Keratinocyte (primary cell): ENCODE measurements at places on chromosomes 7 and 10. TPM values are rescaled to one million over a fixed set of nuclear protein-coding genes. Genes with fewer than 3 reads are reported as not detected.

- H3K4me3 ChIP-seq: no peak overlapping the region
- H3K4me1 ChIP-seq: peaks cover 11% of the 10 kb centered on the region
- no peaks in the 10 kb centered on the region for H3K27me3 ChIP-seq
- no peaks in the 10 kb centered on the region for H3K36me3 ChIP-seq
Observed at GRCh38 chr10:4062072-4062471, 277.1 kb upstream of the KLF6 start.

The LAMB1 gene
- 74.1 to 97.9 TPM (median 79.8 TPM) in 3 replicates for polyA plus RNA-seq

DNA sequence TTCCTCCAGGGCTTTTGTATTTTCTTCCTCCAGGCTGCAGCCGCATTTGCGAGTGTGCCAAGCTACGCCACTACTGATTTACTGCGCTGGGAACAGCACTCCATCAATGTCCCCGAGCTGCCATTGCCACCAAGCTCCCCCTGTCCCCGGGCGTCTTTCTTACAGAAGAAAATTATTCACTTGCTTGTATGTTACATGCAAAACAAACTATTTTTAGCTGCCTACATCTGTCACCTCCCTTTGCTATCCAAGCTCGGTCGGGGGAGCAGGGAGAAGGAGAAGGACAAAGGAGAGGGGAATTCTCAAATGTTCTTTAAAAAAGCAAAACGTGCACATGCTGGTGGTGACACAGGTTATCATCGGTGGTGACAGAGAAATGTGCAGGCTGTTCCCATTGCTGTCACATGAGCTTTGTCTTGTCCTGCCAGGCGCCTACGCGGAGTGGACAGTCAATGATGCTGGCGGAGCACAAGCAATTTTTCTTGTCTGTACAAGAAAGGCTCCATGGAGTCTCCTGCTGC, 93.1 kb downstream of the ADARB2 start:
- no peak overlapping the region for H3K27ac ChIP-seq
- H3K27me3 ChIP-seq: no peaks in the 10 kb centered on the region
- no peaks in the 10 kb centered on the region for H3K4me1 ChIP-seq
- DNase-seq: no peak

DNA sequence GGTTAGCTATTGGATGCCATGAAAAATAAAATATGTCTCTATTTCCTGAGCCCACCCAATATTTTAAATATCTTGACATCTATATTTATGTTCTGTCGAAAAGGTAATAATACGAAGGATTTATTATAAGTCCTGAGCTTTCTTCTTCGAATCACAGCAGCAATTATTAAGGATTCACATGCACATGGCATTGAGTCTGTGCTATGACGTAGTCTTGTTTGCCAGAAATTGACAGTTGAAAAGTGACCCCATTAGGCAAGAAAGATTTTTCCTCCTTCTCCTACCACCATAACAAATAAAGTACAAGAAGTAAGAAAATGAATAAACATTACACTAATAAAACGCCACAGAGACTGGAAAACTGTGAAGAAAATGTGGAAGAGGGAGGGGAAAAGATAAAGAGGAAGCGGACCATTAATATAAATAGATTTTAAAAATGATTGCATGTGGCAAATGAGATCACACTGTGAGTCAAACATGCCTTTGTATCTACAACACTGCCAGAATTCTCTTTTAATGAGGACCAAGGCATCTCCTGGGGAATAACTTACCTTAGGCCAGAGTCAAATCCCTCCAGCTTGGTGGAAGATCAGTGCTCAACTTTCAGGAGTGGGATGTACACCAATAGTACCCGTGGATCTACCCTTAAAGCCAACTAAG, 21.6 kb downstream of the FZD1 start:
- DNase-seq: no peak
- no peak overlapping the region for H3K4me3 ChIP-seq
- no peaks in the 10 kb centered on the region for H3K4me1 ChIP-seq
- no peaks in the 10 kb centered on the region for H3K27me3 ChIP-seq
- H3K36me3 ChIP-seq: no peaks in the 10 kb centered on the region

The NPSR1 gene
- polyA plus RNA-seq: not detected in 3 replicates

DNA sequence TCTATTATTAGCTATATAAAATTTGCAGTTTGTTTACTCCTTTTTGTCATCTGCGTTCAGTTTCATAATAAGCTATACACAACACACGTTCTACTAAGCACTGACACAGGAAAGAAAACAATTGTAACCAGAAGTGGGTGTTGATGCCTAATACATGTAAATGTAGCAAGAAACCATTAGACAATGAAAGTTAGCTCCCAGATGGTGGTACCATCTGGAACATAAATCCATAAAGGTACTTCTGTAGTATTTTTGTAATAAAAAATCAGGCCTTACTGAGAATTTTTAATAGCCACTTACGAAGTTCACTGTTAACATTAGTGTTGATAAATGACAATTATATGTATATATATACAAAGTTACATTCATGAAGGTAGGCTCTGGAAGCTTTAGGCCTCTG, 194.7 kb downstream of the KCND2 start:
- no peaks in the 10 kb centered on the region for H3K4me1 ChIP-seq
- DNase-seq: no peak
- no peak overlapping the region for H3K27ac ChIP-seq
- no peak overlapping the region for H3K4me3 ChIP-seq

The ATOH7 gene
- 0.04 to 0.07 TPM in 2 of 3 replicates, not detected in the other for polyA plus RNA-seq

- H3K27ac ChIP-seq: no peak overlapping the region
- no peaks in the 10 kb centered on the region for H3K36me3 ChIP-seq
- DNase-seq: no peak
- no peaks in the 10 kb centered on the region for H3K4me1 ChIP-seq
- H3K4me3 ChIP-seq: no peak overlapping the region
- no peaks in the 10 kb centered on the region for H3K27me3 ChIP-seq
Observed at GRCh38 chr7:11206177-11206899, 232.7 kb downstream of the PHF14 start.

DNA sequence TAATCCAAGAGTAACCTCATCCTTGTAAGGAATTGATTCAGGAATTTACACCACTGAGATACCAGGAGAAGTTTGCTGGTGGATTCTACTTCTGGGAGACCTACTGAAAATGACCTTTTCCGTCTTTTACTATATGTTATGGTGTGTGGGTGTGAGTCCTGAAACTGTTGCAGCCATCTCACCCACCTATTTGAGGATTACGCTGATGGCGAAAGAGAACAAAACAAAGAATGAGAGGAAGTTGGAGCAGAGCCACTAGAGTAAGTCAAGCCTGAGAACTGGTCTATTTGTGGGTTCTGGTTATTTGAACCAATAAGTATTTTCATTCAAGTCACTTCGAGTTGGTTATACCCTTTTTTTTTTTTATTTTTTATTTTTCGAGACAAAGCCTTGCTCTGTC, 12.7 kb upstream of the ABCC2 start:
- no peak overlapping the region for H3K4me3 ChIP-seq
- no peaks in the 10 kb centered on the region for H3K4me1 ChIP-seq
- H3K27me3 ChIP-seq: no peaks in the 10 kb centered on the region
- no peaks in the 10 kb centered on the region for H3K36me3 ChIP-seq

- no peaks in the 10 kb centered on the region for H3K36me3 ChIP-seq
- H3K27ac ChIP-seq: no peak overlapping the region
- H3K4me3 ChIP-seq: no peak overlapping the region
Observed at GRCh38 chr7:31788445-31788844, 101.4 kb downstream of the PPP1R17 start.

- no peaks in the 10 kb centered on the region for H3K27me3 ChIP-seq
- no peaks in the 10 kb centered on the region for H3K4me1 ChIP-seq
- H3K4me3 ChIP-seq: no peak overlapping the region
Observed at GRCh38 chr10:69172241-69172982, 7.6 kb upstream of the SUPV3L1 start.

The OGA gene
- 47.0 to 104 TPM (median 67.2 TPM) in 3 replicates for polyA plus RNA-seq

DNA sequence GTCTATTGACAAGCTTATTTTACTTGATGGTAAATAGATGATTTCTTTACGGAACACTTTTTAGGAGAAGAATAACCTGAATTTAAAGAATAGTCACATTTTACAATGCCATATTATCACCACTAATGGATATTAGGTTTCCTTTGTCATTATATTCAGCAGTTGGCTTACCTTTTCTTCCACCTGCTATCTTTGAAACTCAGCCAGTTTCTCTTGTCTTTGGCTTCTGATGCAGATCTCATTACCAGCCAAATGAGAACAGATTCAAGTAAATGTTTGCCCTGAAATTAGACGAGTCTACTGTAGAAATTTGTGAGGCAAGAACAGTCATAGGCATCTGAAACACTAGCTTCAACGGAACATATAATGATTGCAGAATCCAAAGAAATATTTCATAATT, 85.5 kb upstream of the OIT3 start:
- H3K27me3 ChIP-seq: no peaks in the 10 kb centered on the region
- DNase-seq: no peak
- H3K4me3 ChIP-seq: no peak overlapping the region

DNA sequence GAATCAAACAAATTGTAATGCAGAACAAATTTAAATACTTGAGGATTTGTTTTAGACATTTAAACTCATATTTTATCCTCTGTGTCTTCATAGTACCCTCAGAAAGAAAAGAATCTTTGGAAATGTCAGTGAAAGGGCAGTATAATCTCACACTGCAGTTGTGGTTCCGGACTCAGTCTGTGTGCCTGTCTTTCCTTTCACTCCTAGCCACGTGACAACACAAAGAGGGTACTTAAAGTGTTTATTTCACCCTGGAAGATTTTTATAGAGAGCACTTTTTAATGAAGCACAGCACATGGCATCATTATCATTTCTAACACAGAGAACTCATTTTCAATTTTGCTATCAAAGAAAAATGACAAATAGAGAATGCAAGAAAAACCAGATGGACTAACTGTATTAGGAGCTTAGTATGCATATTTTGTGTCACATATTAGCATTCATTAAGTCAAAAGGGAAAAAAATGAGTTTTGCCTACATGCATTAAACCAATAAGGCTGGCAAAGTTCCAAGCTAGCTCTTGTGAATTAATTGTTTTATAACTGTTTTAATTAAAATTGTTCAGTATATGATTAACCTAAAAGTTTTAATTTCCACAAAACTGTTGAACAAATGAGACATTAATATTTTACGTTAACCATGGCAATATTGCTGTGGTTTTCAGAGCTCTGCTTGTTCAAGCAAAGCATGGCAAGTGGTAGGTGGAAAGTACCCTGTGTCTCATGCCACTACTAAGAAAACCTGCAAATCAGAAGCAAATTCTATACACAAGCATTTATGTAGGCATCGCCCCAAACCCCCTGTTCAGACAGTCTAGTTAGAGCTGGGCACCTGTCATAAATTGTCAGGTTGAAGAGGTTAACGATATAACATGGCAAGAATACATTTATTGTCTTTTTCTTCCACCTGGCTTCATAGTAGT, 65.9 kb downstream of the AUTS2 start:
- H3K27ac ChIP-seq: no peak overlapping the region
- H3K27me3 ChIP-seq: no peaks in the 10 kb centered on the region
- no peak for DNase-seq
- no peaks in the 10 kb centered on the region for H3K36me3 ChIP-seq

- no peaks in the 10 kb centered on the region for H3K27me3 ChIP-seq
- peak overlapping the region; percentile 70 for H3K27ac ChIP-seq
- H3K4me1 ChIP-seq: peaks cover 15% of the 10 kb centered on the region
- DNase-seq: peak; percentile 35
- no peaks in the 10 kb centered on the region for H3K36me3 ChIP-seq
Observed at GRCh38 chr10:84540022-84540616, 211.7 kb downstream of the CCSER2 start.

The PANK1 gene
- 6.0 to 9.5 TPM (median 6.8 TPM) in 3 replicates for polyA plus RNA-seq

The THSD7A gene
- polyA plus RNA-seq: not detected in 3 replicates

The PNLIPRP2 gene
- polyA plus RNA-seq: not detected in 3 replicates

DNA sequence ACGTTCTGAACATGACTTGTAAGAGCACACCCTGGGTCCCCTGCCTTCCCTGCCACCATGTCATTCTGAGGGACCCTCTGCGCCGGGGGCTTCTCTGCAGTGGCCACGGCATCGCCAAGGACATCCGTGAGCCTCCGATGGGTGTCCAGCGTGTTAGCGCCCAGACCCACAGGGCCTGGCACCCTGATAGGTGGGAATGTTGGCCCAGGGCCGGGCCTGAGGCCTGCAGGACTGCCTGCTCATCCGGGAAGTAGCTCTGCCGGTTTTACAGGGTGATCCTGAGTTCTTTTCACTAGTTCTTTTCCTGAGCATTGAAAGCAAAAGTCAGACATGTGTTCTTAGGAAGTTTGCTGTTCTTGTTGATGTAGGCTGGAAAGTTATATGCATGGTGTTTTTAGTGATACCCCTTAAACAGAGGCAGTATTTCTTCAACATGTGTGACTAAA, 54.5 kb downstream of the WDR37 start:
- peaks cover 42% of the 10 kb centered on the region for H3K36me3 ChIP-seq
- H3K4me1 ChIP-seq: peaks cover 8% of the 10 kb centered on the region
- H3K4me3 ChIP-seq: peak overlapping the region; percentile 37
- no peaks in the 10 kb centered on the region for H3K27me3 ChIP-seq
- H3K27ac ChIP-seq: peak overlapping the region; percentile 68
- DNase-seq: no peak

- no peaks in the 10 kb centered on the region for H3K27me3 ChIP-seq
- H3K4me1 ChIP-seq: no peaks in the 10 kb centered on the region
- DNase-seq: no peak
Observed at GRCh38 chr7:117047496-117047895, 94.2 kb downstream of the ST7 start.

DNA sequence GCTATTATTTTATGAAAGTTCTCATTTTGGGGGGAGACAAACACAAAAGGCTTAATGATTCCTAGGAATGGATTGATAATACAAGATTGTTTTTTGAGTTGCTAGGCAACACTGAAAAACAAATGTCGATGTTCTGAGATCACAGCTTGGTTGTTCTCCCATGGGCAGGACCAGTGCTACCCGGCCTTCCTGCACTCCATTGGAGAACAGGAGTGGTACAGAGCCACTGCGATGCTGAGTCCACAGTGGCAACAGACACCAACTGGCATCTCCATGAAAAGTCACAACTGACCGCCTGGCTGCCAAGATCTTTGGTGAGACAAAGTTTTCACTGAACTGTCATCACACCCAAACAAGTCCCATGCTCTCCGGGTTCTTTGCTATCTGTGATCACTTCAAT, 68.9 kb upstream of the NMT2 start:
- no peaks in the 10 kb centered on the region for H3K27me3 ChIP-seq
- H3K4me3 ChIP-seq: no peak overlapping the region
- DNase-seq: peak; percentile 32
- H3K4me1 ChIP-seq: no peaks in the 10 kb centered on the region
- H3K36me3 ChIP-seq: no peaks in the 10 kb centered on the region
